Fibroblast of skin of right biceps (primary cell): ENCODE measurements at places on chromosomes 6 and 20.
A peak's percentile ranks its signal among the peaks of the same experiment; 100 is the strongest.

DNA sequence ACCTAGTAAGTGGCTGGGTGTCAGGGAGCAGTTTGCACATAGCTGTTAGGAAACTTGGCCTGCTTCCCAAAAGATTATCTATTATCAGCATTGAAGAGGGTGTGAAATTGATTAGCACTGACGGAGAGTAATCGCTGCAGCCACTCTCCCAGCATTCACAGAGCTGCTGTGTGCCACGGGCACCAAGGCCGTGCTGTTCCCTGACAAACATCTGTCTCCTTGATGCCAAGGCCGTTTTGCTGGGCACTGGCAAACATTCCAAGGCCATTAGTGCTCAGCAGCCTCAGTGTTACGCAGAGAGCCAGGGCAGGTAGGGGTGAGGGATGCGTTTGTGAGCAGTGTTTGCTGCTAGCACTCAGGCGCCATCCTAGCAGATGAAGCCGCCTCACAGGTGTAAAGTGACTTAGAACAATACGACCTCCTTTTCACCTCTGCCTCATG lies 57.7 kb upstream of the VSTM2L start:
- no peak for DNase-seq

- DNase-seq, result no peak
These were observed 57.7 kb downstream of the RSPH3 start for GRCh38 chr6:158942349-158942748.

DNA sequence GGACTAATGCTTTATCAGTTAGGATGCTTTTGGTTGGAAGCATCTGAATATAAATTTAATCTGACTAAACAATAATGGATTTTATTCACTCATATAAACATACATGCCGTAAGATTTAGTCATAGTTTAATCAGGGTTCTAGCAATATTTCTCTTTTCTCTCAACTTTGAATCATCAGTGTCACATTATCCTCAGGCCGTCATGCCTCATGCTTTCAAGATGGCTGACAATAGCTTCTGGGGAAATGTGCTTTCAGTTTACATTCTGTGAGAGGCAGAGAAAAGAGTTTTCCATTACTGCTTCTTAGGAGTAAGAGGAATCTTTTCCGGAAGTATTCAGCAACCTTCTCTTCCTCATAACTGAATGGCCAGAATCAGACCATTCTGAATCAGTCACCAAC lies 162.2 kb downstream of the GJA1 start:
- DNase-seq, result peak; percentile 82

- DNase-seq, result peak; percentile 64
These were observed 63.3 kb upstream of the ZNF133 start for GRCh38 chr20:18224968-18225568.

- DNase-seq, result peak; percentile 37
These were observed 651.6 kb upstream of the MARCKS start for GRCh38 chr6:113205553-113205952.

DNA sequence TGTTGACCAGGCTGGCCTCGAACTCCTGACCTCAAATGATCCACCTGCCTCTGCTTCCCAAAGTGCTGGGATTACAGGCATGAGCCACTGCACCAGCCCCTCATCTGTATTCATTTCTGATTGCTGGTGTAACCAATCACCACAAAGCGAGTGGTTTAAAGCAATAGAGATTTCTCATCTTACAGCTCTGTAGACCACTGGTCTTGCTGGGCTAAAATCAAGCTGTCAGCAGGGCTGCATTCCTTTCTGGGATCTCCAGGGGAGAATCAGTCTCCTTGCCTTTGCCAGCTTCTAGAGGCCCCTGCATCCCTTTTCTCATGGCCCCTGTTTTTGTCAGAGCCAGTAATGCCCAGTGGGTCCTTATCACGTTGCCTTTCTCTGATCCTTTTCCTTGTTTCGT lies 49.9 kb upstream of the PMEPA1 start:
- no peak for DNase-seq

- no peak for DNase-seq
These were observed 201.5 kb downstream of the ZFAND3 start for GRCh38 chr6:38021029-38021428.

- no peak for DNase-seq
These were observed 100.1 kb downstream of the ARID1B start for GRCh38 chr6:156877126-156877863.

DNA sequence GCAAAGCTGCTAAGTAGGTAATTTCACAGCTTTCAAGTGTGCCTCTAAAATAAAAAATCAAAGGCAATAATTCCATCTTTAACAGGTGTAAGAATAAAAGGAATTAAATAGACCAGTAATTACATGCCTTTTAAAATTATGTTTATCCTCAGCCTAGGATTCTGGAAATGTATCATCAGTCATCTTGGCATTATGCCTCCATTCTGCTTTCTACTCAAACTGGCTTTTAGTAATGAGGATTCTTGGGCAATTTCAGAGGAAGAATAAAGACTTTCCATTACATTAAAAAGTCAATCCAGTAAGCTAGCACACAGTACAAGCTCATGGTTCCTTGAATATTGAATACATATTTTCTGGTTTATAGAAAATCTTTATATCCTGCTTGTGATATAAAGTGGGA lies 44.7 kb downstream of the GSTA2 start:
- DNase-seq, result no peak

- DNase-seq, result no peak
These were observed 13.5 kb upstream of the GFOD1 start for GRCh38 chr6:13500915-13501314.
